Effector memory CD8-positive, alpha-beta T cell (primary cell): ENCODE measurements at places on chromosomes 11 and 22.
A peak's percentile ranks its signal among the peaks of the same experiment; 100 is the strongest.

GRCh38 chr22:29635734-29636357, 32.4 kb downstream of the NF2 start:
- DNase-seq = no peak

- DNase-seq = no peak
Observed at GRCh38 chr11:119729951-119730613, 1.1 kb upstream of the NECTIN1 start.

DNA sequence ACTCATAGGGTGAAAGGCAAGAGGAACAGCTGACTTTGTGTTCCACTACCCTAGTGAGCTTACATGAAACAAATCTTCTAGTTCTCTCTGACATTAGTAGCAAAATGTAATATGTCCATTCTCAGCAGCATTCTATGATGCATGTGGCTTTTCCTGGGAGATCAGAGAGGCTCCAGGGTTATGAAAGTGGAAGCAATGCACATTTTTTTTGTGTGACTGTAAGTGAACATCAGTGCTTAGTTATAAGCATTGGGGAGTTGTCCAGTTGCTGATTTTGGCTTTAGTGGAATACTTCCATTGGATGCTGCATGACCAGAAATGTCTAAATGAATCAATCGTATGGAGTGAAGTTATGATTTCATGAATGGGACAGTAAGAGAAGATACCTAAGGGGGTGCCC, 255.9 kb downstream of the FAT3 start:
- DNase-seq = no peak

DNA sequence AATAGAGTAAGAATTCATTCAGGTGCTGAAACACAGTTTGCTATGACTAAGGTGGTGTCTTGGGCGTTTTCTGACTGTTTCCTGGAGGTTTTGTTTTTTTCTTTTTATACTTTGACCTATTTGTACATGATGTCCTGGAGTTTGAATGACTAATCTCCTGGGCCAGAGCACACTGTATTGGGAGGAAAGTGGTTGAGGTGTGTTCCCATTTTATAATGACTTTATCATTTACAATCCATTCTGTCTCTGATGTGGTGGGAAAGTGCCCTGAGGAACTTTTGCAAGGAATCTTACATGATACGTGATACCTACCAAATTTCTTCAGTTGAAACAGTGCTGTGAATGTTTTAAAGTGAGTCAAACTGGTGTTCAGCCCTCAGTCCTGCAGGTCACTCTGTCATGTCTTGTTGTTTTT, 80.8 kb downstream of the TNRC6B start:
- no peak for DNase-seq

DNA sequence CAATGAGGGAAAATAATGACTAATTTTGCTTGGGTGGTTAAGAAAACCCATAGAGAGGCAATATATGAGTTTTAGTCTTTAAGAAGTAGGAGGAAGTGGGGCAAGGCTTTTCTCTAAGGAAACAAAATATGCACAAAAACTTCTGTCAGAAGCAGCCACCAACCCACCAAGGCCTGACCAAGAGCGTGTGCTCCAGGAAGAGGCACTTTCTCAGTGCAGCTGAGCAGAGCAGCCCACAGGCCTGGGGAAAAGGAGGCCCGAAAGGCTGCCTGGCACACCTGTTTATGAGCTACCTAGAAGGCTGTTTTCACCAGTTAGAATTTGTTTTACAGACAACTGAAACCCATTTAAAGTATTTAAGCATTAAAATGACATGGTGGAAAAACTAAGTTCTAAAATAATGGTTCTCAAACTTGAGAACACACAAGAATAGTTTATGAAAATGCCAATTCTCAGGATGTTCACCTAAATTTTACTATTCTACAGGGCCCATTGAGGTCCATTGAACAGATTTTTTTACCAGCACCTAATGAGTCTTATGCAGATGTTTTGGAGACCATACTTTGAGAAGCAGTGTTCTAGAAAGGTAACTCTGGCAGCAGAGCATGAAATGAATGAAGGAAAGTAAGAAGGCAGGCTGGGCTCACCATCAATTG, 160.5 kb upstream of the DDI1 start:
- no peak for DNase-seq

GRCh38 chr11:100706179-100706578, 19.1 kb downstream of the ARHGAP42 start:
- no peak for DNase-seq

DNA sequence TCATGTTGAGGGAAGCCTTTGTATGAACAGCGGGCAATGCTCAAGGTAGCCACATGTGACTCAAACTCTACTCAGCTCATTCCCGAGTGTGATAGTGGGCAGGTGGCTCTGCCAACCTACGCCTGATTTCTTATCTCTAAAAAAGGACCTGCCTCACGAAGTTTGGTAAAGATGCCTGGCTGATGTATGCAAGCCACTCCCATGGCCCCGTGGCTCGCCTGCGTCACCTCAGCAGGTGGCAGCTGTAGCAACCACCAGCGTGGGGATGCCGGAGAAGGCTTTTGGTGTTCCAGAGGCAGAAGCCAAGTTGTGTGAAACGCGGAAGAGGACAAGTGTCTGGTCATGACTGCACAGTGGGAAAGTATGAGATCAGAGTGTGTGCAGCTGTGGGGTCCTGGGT, 5.4 kb downstream of the FADS2 start:
- no peak for DNase-seq

DNA sequence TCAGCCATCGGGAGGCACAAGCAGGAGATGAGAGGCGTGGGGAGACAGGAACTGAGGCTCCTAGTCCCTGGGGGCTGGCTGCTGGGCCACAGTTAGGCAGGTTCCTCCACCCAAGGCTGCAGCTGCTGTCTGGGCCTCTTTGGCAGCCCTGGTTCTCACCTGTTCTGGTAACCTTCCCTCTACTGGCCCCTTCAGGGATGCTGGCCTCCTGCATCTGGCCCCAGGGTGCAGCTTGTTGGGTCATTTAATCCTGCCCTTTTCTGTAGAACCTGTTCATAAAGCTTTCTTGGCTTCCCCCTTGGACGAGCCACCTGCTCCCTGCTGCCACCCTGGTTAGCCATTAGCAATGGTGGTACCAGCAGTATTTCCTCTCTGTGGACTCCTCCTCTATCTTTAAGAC, 5.5 kb downstream of the USH1C start:
- DNase-seq = no peak

- DNase-seq = no peak
Observed at GRCh38 chr11:63242089-63242781, 1.2 kb downstream of the SLC22A25 start.

- DNase-seq = no peak
Observed at GRCh38 chr22:38834215-38834953, 9.4 kb downstream of the NPTXR start.

GRCh38 chr11:38423042-38423441, 1825.0 kb upstream of the RAG2 start:
- no peak for DNase-seq

- DNase-seq = no peak
Observed at GRCh38 chr11:35709376-35709775, 46.8 kb downstream of the TRIM44 start.

GRCh38 chr11:33893711-33894397, 2.0 kb upstream of the LMO2 start:
- DNase-seq = peak; percentile 31

- no peak for DNase-seq
Observed at GRCh38 chr11:133727774-133728173, 117.5 kb downstream of the SPATA19 start.

DNA sequence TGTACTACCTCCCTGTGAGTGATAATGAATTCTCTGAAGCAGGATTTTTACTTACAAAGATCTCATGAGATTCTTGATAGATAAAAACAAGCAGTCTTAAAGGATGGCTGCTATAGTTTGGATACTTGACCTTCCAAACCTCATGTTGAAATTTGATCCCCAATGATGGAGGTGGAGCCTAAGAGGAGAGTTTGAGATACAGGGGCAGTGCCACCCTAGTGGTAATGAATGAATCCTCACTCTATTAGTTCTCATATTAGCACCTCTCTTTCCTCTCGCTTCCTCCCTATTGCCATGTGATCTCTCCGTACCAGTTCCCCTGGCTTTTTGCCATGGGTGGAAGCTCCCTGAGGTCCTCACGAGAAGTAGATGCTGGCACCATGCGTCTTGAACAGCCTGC, 37.9 kb upstream of the OR8B8 start:
- DNase-seq = no peak

DNA sequence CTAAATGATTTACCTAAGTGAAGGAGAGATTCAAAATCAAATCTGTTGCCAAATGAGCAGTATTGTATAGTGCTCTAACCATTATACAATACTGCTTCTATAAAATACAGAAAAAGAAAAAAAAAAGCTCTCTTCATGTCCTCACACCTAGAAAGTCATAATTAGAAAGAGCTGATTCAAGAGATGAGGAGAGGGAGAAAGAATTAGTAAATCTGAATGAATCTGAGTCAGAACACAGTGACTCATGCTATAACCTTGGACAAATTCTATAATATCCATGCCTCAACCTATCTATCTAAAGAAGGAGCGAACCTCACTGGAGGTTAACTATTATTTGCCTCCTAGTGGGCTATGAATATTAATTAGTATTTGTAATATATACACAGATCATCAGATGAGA, 29.4 kb downstream of the AMBRA1 start:
- DNase-seq = no peak

DNA sequence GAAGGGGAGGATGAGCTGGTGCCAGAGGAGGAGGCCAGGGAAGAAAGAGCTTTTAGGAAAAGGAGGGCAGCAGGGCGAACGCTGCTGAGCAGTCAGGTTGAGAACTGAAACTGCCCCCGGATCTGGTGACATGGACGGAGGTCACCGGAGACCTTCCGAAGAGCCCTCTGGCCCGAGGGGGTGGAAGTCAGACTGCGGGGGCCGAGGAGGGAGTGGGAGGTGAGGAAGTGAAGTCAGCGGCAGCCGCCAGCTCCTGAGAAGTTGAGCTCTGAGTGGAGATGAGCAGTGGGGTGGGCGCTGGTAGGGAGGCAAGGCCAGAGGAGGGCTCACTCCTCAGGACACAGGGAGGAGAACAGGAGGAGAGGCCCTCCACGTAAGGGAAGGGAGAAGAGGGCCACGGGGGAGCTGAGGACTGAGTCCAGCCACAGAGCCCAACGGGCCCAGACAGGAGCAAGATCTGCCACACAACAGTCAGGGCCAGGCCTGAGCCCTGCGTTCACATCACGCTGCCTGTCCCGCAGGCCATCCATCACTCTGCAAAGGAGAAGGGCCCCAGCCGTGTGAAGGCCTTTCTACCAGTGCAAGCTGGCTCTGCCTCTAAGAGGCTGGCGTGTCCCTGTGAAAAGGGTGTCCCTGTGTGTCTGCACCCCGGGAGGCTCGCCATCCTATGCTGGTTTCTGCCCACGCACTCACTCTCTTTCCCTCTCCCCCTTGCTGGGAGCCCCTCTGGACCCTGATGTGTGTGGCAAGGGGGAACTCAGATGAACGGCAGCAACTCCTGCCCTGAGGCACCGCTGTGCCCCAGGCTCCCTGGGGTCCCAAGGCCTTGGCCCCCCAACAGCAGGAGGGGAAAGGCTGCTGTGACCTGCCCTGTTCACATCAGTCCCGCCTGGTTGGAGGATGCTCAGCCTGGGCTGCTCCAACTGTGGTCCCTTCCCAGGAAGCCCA, 19.0 kb upstream of the LRRC32 start:
- no peak for DNase-seq

DNA sequence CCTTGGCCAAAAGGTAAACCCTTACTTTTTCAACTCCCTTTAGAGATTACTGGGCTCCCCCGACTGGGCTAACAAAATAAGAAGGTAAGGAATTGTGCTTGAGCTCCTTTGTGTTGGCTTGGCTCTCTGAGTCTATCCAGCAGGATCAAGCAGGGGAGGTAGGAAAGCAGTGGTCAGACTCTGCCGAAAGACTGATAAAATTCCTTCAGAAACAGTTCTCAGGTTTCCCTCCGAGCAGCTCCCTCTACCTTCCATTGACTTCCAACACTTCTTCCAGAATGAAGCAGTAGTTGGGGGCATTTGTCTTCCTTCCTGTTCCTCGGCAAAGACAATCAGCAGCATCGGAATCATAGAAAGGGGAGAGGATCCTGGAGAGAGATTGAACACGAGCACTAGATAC, 16.1 kb upstream of the CARD18 start:
- DNase-seq = no peak

DNA sequence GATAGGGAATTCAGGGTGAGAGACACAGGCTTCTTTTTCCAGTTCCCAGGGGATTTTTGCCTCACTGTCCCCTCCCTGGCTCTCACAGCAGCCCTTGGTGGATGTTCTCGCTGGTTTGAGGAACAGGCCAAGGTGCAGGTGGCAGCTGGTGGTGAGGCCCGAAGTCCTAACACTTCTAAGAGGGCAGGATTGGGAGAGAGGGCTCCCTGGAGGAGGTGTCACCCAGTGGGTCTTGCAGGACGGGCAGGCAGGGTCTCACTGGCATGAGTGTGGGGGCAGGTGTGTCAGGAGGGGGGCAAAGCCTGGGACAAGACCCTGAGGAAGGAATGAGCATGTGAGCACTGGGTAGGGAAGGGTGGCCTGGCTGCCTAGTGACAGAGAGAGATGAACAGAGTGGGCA, 9.2 kb downstream of the ADORA2A start:
- DNase-seq = no peak

DNA sequence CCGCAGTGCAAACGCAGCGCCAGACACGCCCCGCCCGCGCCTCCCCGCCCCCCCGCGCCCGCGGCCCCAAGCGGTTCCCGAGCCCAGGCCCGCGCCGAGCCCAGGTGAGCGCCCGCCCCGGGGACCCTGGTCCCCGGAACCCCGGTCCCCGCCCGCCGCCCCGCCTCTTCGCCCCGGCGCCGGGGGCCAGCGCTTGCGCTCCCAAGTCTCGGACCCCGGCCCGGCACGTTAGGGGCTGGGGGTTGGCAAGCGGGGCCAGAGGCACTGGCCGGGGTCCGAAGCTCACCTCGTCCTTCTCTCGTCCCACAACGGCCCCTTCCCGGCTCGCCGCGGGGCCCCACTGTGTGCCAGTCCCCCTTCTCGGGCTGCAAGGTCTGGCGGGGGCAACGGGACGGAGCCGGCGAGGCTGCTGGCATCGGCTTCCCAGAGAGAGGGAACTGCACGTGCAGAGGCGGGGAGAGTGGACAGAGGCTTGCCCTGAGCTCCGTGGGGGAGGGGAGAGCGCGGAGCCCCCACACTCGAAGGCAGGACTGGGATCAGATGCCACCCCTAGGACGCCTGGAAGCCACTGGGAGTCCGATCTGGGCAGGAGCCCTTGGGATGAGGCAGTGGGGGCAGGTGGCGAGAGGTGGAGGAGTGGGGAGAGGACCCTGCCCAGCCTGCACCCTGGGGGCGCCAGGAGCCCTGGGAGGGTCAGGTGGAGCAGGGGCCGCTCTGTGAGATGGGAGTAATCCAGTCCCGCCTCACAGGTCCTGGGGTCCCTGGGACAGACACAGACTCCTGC, 1.8 kb upstream of the AIFM3 start:
- no peak for DNase-seq

DNA sequence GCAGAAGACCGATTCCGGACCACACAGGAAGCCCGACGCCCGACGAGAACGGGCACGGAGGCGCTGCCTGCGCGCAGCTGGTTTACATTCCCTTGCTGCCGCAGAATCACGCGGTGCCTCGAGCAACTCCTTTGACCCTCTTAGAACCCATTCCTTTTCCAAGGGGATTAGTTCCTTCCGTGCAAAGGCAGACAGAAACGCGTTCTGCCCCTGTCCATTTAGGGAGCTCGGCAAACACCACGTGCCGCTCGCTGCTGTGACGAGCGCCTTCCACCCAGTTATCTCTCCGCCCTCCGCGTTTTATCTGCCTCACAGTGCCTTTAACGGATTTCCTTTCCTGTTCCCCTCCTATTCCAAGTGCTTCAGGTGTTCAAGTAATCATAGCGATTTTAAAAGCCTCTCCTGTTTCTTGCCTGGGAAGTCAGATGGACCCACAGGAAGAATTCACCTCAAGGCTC, 24.1 kb upstream of the MICAL3 start:
- no peak for DNase-seq
